ENCODE measurements at places on chromosomes 3 and 15.

DNA sequence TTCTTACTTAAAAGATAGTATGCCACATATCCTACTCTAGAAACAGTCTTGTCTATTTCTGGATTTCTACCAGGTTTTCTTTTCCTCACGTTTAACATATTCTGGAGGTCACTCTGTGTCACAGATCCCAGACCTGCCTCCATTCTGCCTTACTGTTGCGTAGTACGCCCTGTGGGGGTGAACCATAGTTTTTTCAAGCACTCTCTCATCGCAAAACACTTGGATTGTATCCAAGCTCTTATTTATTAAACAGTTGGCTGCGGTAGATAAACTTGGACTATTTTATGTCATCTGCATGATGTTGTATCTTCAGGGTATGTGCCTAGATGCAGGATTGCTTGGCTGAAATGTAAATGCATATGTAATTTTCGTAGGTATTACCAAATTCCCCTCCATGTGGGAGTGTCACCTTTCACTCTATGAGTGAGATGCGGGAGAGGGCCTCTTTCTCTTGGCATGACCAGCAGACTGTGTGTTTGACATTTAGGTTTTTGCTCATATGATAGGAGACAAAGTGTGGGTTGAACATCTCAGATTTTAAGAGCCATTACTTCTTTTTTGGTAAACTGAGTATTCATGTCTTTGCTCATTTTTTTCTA is 55.8 kb downstream of the ABTB1 start:
- no peak for DNase-seq

DNA sequence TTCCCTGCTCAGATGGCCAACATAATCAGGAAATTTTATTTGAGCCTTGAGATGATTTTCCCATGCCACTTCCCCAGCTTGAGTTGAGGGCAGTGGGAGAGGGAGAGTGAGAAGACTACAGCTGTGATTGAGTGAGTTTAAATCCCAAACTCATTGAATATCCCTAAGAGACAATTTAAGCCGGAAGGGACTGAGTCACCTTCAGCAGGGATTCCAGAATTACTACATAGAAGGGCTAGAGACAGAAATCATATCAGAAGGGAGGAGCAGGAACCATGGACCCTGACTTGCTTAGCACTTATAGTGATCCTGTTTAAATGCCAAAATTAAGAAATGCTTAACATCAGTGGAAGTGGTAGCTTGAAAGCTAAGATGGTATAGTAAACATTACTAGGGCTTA is 312.2 kb upstream of the SLCO3A1 start:
- no peak for DNase-seq

DNA sequence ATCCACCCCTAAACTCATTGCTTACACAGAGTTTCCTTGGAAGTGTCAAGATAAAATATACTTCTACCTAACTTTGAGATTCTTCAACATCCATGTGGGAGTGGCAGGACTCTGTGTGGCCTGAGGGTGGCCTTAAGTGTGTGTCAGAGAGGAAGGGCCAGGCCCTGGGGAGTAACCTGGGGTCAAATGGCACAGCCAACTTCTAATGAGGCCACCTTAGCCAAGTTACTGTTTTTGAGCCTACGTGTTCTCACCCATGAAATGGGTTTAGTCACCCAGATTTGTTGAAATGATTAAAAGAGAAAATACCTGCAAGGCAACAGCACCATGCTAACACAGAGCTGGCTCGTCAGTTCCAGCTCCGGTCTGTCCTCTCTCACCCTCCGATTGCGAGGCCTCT is 28.5 kb upstream of the UBE2Q2 start:
- no peak for DNase-seq

- DNase-seq = peak; percentile 46
These were observed 3.0 kb upstream of the ISLR2 start for GRCh38 chr15:74127255-74127953.

DNA sequence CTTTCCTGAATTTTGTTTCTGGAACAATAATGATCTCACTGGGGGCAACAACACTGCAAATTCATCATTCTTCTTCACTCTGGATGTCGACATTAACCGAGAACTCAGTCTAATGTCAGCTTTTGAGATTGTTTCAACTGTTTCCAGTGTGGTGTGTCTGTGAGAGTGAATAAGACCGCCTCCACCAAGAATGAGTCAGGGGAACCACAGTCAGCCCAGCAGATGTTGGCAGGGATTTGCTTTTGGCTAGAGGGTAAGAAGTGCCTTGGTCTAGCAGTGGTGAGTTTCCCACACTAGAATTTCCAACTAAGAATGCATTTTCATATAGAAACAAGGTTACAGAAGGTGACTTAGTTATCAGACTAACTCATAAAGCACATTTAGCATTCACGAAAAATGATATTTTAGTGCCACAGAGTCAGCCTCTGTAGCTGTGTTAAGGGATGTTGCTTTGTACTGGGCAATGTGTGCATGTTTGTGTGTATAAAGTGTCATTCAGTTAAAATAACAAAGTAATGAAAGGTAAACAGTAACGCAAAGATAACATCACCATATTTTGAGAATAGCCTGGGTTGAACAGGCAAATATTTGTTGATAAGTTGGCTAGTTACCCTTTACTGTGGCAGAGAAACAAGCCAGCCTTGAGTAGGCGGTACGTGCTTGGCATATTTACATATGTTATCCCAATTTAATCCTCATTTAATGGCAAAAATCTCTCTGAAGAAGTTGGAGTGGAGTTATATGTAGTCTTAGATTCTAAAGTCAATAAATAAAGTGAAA is 33.8 kb downstream of the DRD3 start:
- DNase-seq = no peak

DNA sequence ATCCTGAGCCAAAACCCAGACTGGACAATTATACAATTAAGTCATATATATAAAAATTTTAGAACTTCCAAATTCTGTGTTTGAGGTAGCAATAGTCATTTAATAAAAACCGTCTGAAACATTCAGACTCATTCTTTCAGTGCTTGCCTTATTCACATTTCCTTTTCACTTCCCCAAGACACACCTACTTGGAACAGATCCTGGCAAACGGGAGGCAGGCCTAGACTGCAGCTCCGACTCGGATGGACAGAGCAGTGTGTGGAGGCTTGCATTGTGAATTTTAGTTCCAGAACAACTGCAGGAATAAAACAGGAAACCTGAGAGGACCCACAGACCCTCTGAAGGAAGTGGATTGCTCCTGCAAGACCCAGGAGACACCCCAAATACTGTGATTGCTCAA is 341.4 kb downstream of the CNTN3 start:
- DNase-seq = no peak

DNA sequence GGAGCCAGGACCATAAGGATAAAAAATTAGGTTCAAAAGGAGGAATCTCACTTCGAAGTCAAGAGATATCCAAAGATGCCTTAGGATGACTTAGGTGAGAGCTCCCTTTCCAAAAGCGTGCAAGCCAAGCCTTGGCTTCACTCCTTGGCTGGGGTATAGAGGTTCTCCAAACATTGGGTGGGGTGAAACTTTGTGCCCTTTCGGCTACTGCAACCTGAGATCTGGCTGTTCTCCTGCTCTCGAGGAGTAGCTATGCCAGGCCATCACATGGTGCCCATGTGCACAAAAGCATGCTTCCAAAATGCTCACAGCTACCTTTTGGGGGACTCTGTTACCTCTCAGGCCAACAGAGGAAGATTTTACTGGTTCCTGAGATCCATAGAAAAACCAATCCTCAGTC is 373.8 kb downstream of the EPHB1 start:
- no peak for DNase-seq

GRCh38 chr15:86278586-86278985 is 198.9 kb downstream of the AGBL1 start:
- no peak for DNase-seq

DNA sequence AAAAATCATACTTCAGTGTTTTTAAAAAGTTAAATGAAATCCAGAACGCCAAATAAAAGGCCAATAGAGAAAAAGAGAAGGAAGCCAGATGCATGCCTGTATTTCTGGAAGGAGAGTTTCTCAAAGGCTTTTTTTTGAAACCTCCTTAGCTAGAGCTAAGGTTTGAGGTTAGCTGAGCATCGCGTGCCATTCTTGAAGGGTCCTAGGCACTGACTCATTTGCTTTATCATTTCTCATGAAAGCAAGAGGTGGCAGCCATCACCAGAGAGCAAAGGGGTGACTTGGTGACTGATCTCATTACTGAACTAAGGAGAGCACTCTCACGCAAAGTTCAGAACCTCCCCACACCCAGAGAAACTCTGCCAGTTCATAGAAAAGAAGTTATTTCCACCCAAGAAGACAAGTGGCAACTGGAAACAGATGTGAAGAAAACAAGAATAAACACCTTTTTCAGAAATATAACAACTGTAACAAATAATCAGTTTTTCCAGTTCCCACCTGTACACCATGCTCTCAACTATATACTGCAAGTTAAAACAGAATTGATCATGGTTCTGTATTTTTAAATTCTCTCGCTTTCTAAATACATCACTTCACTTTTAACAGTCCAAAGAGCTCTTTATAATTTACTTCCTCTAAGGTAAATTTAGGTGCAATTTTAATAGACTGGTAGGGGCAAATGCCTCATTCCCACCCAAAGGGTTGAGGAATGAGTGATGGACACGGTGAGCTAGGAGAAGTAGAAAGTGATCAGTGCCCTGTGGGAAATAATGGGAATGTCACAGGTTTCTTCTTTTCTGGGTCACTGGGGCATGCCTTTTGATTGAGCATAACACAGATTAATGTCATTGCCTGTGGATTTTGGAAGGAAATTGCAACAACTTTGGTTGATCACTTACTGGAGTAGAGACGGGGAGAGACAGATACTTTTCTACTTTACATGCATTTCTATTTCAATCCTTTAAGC is 24.7 kb downstream of the GPR15 start:
- DNase-seq = no peak

DNA sequence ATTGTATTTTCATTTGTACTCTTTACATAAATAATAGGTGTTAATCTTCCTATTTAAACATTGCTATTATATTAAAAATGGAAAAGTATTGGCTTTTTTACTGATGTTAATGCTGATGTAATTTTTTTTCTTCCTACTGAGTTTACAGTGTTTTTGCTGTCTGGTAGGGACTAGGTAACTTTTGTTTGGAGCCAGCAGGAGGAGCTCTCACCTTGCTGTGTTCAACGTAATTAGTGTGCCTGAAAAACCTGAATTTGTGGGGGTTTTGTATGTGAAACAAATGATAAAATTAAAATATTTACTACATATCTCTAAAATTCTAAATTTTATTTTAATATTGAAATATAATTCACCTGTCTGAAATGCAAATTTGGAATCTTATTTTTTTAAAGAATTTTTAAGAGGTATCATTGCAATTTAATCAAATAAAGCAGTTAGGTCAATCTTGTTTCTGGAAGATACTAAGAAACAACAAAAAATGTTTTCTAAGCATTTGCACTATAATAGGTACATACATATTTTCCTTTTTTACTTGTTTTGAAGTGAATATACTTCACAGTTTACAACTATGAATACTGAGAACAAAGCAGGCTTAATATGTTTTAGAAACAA is 48.8 kb downstream of the EPHA6 start:
- no peak for DNase-seq

DNA sequence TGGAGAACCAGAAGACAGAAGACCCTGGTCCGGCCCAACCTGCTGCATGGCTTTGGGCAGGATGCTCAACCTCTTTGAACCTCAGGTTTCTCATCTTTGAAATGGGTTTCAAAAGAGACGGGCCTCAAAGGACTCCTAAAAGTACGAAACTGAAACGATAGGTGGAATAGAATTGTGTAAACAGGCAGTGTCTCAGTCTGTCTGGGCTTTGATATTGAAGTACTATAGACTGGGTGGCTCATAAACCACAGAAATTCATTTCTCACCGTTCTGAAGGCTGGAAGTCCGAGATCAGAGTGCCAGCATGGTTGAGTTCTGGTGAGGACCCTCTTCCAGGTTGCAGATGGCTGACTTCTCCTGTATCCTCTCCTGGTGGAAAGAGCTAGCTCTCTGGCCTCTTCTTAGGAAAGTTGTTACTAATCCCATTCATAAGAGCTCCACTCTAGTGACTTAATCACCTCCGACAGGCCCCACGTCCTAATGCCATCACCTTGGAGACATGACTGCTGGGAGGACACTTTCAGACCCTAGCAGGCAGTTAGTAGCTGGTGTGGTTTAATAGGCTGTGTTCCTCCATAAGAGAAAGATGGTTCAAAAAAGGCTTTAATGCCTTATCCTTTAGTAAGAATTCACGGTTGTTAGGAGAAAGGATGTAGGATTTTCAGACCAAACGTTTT is 35.7 kb downstream of the SSUH2 start:
- no peak for DNase-seq

GRCh38 chr3:107345822-107346405 is 31.3 kb upstream of the CCDC54 start:
- DNase-seq = no peak

DNA sequence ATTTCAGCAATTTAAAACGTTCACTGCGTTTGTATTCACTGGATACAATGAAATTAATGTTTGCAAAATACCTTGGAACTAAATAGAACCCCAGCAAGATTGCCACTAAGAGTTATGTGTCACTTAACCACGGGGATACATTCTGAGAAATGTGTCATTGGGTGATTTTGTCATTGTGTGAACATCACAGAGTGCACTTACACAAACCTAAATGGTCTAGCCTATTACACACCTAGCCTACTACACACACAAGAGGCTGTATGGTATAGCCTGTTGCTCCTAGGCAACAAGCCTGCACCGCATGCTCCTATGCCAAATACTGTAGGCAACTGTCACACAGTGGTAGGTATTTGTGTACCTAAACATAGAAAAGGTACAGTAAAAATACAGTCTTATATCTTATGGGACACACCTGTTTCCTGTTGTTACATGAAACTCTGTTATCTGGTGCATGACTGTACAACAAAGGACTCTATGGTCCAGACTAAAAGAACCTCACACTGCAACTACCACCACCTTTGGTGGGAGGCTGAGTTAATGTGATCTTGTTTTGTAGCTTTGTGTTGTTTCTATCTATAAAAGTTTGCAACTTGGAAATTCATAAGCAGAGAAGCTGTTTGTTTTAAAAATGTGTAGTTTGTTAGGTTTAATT is 92.2 kb upstream of the NTRK3 start:
- DNase-seq = no peak

All from activated gamma-delta T cell (primary cell).